ENCODE measurements at places on chromosomes 3 and 15.

- no peak for DNase-seq
These were observed 15.2 kb downstream of the CGNL1 start for GRCh38 chr15:57391537-57391936.

DNA sequence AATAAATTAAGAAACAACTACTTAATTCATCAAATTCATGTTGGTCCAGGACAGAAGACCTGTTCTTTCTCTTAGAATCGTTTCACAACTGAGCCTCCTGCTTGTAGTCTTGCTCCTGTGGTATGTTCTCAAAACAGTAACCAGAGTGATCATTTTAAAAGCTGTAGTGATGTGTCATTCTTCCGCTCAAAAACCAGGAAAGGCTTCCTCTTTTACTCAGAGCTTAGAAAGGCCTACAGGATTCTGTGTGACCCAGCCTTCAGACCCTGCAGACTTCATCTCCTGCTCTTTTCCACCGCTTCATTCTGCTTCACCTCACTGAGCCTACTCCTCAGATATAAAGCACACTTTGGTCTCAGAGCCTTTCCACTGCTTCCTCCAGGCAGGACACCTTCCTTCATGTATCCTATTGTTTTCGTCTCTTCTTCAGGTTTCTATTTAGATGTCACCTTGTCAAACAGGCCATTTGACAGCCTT, 22.7 kb downstream of the ST6GAL1 start:
- DNase-seq: no peak

- DNase-seq: no peak
These were observed 212.4 kb upstream of the ZBTB20 start for GRCh38 chr3:115359536-115359935.

- peak; percentile 63 for DNase-seq
These were observed 12.4 kb downstream of the KLF13 start for GRCh38 chr15:31338879-31339557.

GRCh38 chr3:11367143-11367693, 95.0 kb downstream of the ATG7 start:
- DNase-seq: peak; percentile 24

DNA sequence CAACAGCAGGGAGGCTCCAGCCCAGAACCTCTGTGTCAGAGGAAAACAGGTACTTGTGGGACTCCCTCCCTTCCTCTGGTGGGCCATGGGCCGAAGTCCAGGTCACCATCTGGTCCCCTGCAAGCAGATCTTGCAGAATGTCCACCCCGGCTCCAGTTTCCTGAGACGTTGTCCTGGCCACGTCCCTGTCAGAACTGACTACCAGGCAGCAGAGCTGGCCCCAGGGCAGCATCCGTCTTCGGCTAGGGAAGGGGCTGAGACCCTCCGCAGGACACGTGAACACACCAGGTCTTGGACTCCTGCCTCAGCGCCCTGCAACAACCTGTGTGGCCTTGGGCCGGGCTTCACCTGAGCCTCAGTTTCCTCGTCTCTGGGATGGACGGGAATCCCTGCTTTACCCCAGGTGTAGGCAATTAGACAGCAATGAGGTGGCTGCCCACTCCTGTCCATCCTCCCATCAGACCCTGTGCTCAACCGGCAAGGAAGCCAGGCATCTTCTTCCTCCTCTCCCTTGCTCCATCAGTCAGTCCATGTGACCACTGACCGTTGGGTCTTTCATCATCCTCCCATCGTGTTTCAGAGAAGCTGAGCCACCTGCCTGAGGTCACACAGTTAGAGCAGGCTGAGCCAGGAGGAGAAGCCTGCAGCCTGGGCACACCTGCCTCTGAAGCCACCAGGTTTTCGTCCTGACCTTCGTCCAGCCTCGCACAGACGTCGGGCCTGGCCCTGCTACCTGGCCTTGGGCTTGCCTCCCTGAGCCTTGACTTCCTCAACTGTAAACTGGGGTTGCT, 8.9 kb upstream of the PRKCD start:
- no peak for DNase-seq

- DNase-seq: no peak
These were observed 35.3 kb upstream of the PGPEP1L start for GRCh38 chr15:99042892-99043291.

- DNase-seq: no peak
These were observed 95.7 kb upstream of the C3orf80 start for GRCh38 chr3:160129459-160130061.

GRCh38 chr15:23447107-23447500, at the start of gene GOLGA6L2:
Gene GOLGA6L2 (minus strand): TSS chr15:23447243. CDS start chr15:23447181, 62 bp downstream.
- DNase-seq: no peak

GRCh38 chr3:128753715-128754114, 27.7 kb downstream of the RAB7A start:
- DNase-seq: no peak

DNA sequence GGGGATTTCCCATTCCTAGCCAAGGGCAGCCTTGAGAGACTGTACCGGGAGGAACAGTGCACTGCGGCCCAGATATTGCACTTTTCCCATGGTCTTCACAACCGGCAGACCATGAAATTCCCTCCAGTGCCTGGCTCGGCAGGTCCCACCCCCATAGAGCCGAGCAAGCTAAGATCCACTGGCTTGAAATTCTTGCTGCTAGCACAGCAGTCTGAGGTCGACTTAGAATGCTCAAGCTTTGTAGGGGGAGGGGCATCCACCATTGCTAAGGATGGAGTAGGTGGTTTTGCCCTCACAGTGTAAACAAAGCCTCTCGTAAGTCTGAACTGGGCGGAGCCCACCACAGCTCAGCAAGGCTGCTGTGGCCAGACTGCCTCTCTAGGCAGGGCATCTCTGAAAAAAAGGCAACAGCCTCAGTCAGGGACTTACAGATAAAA, 156.3 kb downstream of the FRMD5 start:
- DNase-seq: no peak

- no peak for DNase-seq
These were observed 15.5 kb upstream of the MRPS22 start for GRCh38 chr3:139328356-139328755.

DNA sequence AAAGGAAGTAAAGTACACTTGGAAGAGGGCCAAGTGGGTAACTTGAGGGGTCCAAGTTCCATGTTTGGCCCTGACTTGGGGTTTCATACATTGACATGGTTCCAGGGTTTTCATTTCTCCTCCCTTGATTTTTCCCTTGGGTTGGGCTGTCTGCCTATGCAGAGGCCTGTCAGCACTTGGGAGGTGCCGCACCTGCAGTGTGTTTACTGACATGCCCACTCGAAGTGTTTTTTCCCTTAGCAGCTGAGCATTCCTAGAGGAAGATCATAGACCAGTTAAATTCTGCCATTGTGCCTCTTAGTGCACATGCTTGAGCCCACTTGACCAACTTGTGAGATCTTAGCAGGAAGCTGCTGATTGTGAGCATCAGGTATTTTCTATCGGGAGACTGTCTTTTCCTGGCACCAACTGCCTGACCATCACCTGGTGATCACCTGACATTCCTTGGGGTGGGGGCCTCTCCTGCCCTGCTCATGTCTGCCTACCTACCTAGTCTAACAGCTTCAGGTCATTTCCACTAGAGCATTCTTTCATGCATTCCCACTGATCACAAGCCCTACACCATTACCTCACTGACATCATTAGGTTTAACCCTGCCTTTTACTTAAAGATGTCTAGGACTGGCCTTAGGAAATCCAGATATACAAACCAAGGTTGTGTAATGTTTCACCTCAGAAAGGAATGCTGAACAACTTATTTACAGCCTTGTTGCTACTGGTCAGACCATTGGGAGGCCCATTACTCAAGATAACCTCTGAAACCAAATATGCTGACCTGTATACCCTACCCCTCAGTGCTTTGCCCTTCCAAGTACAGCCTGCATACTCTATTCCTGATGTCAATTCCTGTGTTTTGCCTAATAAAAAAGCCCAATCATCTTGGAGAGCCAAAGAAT, 68.3 kb downstream of the CD47 start:
- no peak for DNase-seq

DNA sequence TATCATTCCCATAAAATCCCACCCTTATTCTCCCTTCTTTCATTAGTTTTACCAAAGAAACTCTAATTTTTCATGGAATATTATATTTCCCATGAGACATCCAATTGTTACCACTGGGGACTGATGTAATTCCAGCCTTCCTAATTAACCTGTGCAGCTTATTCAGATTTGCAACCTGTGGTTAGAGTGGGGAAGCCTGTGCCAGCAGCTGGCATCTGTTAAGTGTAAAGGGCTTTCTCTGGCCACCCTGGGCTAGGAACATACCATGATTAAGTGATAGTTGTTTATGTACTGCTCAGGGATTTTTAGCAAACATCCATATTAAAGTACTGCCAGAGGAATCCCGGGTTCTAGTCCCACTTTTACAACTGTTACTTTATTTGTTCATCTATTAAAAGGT, 78.2 kb downstream of the TPRG1 start:
- no peak for DNase-seq

DNA sequence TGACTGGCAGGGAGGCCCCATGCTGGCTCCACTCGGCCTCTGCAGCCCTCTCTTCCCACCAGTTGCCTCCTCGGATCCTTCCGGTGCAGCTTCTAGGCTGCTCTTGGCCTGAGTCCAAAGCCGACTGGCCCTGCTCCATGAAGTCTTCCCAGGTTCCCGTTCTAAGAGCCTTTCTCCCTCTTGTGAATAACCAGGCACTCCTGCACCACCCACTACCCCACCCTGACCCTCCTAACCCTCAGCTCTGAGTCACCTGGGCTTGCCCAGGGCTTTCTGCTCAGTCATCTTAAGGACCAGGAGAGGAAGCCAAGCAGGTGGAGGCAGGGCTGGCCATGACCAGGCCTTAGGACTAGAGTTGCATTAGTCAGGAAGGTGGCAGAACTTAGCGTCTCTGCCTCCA, 28.1 kb upstream of the CNBP start:
- no peak for DNase-seq

DNA sequence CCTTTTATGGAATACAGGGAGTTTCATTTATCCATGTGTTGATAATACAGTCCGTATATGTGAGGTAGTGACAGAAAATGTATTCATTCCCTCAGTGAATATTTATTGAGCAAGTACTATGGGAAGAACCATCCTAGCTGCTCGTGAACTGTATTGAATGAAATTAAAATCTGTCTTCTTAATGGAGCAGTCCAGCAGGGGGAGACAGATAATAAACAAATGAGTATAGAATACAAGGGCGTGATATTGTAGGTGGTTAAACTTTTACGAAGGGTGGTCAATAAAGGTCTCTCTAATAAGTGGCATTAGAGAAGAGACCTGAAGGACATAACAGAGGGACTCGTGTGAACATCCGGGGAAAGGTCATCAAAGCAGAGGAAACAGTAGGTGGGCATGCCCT, 62.7 kb upstream of the OSTN start:
- no peak for DNase-seq
